ENCODE measurements at places on chromosomes 1 and 21. TPM values are rescaled to one million over a fixed set of nuclear protein-coding genes. Genes with fewer than 3 reads are reported as not detected.
A peak's percentile ranks its signal among the peaks of the same experiment; 100 is the strongest.

LCE3D gene
- not detected for total RNA-seq

PPM1J gene
- total RNA-seq, result 0.85 TPM

- H3K4me1 ChIP-seq, result no peaks in the 10 kb centered on the region
- no peak overlapping the region for H3K27ac ChIP-seq
- no peaks in the 10 kb centered on the region for H3K36me3 ChIP-seq
- H3K27me3 ChIP-seq, result no peaks in the 10 kb centered on the region
- no peak for DNase-seq
Measured at GRCh38 chr21:28447462-28447861, 545.2 kb downstream of the LTN1 start.

DNA sequence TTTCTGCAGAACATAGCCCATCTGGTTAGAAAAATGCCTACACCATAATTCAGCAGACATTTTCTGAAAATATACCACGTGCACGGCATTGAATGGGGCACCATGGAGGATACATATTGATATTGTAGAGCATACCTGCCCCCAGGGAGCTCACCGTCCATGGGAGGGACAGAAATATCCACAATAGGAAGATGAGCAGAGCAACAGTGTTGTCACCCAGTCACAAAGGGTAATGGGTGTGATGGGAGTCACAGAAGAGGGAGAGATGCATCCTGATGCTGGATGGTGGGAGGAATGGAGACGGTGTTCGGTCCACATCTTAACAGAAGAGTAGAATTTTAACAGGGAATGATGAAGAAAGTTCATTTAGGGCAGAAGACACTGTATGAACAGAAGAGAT lies 51.4 kb downstream of the ATP1A1 start:
- no peak overlapping the region for H3K27ac ChIP-seq
- no peaks in the 10 kb centered on the region for H3K36me3 ChIP-seq
- DNase-seq, result no peak
- no peaks in the 10 kb centered on the region for H3K27me3 ChIP-seq
- no peaks in the 10 kb centered on the region for H3K4me1 ChIP-seq
- no peak overlapping the region for H3K4me3 ChIP-seq

- peak within 1 kb of the TSS; percentile 12 for H3K27ac ChIP-seq
- H3K36me3 ChIP-seq, result no peaks in the 10 kb centered on the region
- no peak for DNase-seq
- no peak within 1 kb of the TSS for H3K4me3 ChIP-seq
- H3K27me3 ChIP-seq, result no peaks in the 10 kb centered on the region
- H3K4me1 ChIP-seq, result peaks cover 17% of the 10 kb centered on the region
Measured at GRCh38 chr1:1914971-1915692, at the start of gene CALML6. Gene CALML6 (plus strand): TSS chr1:1915260. CDS start chr1:1915281, 21 bp downstream.

DNA sequence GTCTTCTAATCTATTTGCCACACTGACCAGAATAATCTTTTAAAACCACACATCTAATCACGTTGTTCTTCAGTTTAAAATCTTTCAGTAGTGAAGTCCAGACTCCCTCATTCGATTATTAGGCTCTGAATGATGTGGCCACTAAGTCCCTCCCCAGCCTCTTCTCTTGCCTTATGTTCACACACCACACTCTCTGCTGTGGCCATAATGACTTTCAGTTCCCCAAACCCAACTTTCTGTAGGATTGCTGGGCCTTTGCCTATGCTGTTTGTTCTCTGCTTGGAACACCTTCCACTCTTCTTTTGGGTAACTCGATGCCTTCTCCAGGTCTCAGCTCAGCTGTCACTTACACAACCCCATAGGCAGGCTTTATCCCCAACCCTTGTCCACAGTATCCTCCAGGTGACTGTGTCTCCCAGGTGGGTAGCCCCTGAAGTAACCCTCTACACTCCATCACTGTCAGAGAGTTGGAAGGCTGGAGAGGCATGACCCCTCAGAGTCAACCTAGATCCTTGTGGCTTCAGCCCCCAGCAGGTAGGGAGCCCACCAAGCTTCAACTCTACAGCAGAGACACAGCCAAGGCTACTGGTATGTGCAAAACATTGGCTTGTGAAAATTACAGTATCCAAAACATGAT lies 8.4 kb upstream of the SLC37A1 start:
- DNase-seq, result no peak
- no peaks in the 10 kb centered on the region for H3K4me1 ChIP-seq
- no peak overlapping the region for H3K4me3 ChIP-seq
- H3K36me3 ChIP-seq, result no peaks in the 10 kb centered on the region
- H3K27me3 ChIP-seq, result 0 out of 2 replicates have a peak, but pooled peaks cover 3% of the 10 kb centered on the region

GPR89A gene
- total RNA-seq, result 29.3 TPM

DNA sequence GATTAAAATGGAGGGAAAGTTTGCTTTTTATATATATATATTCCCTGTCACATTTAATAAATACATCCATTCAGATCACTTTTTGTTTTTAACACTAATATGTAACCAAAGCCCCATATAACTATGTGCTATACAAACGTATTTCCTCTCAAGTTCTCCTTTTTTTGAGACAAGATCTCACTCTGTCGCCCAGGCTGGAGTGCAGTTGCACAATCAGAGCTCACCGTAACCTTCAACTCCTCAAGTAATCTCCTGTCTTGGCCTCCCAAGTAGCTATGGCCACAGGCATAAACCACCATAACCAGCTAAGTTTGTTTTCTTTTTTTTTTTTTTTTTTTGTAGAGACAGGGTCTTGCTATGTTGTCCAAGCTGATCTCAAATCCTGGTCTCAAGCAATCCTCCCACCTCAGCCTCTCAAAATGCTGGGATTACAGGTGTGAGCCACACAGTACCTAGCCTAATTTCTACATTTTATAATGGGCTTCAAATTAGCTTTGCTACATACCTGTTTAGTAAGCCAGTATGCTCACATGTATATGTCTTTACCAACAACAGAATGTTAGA lies 120.0 kb downstream of the TGFBR3 start:
- peaks cover 38% of the 10 kb centered on the region for H3K4me1 ChIP-seq
- H3K27ac ChIP-seq, result no peak overlapping the region
- DNase-seq, result no peak
- no peak overlapping the region for H3K4me3 ChIP-seq
- no peaks in the 10 kb centered on the region for H3K27me3 ChIP-seq

All from SJCRH30 (cell line).